ENCODE measurements at places on chromosomes 7 and 10.

DNA sequence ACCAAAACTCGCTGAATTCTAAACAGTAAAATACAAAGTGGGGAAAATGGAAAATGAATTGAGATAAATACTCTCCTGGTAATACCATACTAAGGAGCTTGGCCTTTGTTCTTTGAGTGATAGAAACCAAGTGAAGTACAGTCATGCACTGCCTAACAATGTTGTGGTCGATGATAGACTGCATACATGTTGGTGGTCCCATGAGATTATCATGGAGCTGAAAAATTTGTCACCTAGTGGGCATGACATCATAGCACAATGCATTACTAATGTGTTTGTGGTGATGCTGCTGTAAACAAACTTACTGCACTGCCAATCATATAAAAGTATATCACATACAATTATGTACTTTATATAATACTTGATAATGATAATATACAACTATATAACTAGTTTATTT is 419.1 kb downstream of the ARL4A start:
- no peak for DNase-seq

GRCh38 chr7:10106609-10107008 is 867.1 kb upstream of the PHF14 start:
- DNase-seq: no peak

GRCh38 chr10:89888321-89889070 is 187.1 kb downstream of the KIF20B start:
- no peak for DNase-seq

- DNase-seq: no peak
Measured at GRCh38 chr7:94933256-94933990, 26.0 kb downstream of the PPP1R9A start.

GRCh38 chr7:87316097-87316700 is 29.3 kb upstream of the CROT start:
- no peak for DNase-seq

- DNase-seq: peak; percentile 20
Measured at GRCh38 chr10:124647421-124648130, 96.6 kb downstream of the FAM53B start.

GRCh38 chr7:134660961-134661376 is 14.3 kb downstream of the BPGM start:
- DNase-seq: peak; percentile 63

- DNase-seq: no peak
Measured at GRCh38 chr7:129169686-129170440, 18.6 kb upstream of the SMO start.

DNA sequence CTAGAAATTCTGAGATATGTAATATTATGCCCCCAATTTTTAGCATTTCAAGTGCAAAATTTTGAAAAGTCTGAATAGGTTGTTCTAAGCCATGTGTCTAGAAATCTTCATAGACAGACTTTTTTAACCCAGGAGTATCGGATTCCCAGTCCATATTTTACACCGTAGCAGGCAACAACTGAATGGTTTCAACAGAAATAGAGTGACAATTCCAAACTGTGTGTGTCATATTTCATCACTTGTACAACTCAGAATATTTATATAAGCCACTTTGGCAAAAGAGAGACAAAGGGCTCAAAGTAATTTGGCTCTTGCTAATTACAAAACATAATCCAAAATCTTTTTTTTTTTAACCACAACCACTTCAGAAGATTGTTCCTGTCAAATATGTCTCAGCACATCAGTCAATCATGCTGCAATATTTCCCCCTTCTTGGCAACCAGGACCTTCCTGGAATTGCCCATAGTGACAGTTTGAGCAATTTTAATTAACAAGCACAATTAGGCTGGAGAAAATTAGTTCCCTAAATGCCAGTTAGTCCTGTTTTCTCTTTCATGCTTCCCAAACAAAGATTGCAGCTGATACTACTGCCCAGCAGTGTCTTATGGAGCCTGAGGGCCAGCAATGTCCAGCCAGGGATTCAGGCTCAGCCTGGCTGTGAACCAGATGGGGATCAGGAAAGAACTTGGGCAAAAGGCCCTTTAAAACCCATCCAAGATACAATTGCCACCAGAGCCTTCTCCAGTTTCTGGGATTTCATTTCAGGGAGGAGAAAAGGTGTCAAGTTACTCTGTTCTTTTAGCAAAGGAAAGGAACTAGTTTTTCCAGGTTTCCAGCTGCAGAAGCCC is 533.3 kb upstream of the GHITM start:
- no peak for DNase-seq

GRCh38 chr10:90960355-90960814 is 39.5 kb upstream of the ANKRD1 start:
- DNase-seq: peak; percentile 75

GRCh38 chr10:94351089-94351488 is 11.7 kb downstream of the NOC3L start:
- no peak for DNase-seq

GRCh38 chr7:136030330-136030729 is 53.2 kb upstream of the MTPN start:
- DNase-seq: no peak

DNA sequence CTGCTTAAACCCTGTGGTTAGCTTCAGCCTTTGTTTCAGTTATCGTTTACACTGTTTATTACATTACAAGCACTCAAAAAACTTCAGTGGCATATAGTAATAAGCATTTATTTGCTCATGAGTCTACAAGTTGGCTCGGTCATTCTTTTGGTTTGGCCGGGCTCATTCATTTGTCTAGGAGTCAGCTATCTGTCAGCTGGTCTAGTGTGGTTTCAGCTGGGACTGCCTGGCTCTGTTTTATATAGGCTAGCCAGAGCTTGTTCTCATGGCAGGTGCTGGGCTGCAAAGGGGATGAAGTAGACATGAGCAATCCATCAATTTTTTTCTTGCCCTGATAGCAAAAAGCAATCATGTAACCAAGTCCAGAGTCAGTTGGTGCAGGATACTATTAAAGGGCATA is 103.6 kb downstream of the MKLN1 start:
- DNase-seq: peak; percentile 85

GRCh38 chr7:21367081-21367480 is 60.8 kb upstream of the SP4 start:
- DNase-seq: no peak

- DNase-seq: no peak
Measured at GRCh38 chr10:25959540-25960232, 25.7 kb downstream of the MYO3A start.

- peak; percentile 62 for DNase-seq
Measured at GRCh38 chr7:87220026-87220733, 648 bp upstream of the TMEM243 start.

- DNase-seq: peak; percentile 44
Measured at GRCh38 chr10:10869592-10869991, 148.1 kb upstream of the CELF2 start.

DNA sequence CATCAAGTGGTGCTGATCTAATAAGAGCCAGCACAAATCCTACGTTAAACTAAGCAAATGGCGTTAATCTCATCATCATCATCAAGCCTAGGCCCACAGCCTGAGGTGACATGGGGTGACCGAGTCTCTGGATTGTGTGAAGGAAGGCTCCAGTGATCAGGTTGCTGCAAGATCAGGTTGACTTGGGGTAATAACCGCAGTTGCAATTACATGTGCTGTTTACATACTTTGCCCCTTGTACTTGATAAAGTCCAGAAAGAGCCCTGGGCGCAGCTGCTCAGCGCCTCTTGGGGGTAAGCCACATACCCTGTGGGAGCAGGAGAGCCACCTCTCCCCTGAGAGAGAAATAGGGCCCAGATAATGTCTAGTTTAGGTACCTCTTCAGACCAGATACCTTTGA is 228.1 kb downstream of the WDR11 start:
- no peak for DNase-seq

DNA sequence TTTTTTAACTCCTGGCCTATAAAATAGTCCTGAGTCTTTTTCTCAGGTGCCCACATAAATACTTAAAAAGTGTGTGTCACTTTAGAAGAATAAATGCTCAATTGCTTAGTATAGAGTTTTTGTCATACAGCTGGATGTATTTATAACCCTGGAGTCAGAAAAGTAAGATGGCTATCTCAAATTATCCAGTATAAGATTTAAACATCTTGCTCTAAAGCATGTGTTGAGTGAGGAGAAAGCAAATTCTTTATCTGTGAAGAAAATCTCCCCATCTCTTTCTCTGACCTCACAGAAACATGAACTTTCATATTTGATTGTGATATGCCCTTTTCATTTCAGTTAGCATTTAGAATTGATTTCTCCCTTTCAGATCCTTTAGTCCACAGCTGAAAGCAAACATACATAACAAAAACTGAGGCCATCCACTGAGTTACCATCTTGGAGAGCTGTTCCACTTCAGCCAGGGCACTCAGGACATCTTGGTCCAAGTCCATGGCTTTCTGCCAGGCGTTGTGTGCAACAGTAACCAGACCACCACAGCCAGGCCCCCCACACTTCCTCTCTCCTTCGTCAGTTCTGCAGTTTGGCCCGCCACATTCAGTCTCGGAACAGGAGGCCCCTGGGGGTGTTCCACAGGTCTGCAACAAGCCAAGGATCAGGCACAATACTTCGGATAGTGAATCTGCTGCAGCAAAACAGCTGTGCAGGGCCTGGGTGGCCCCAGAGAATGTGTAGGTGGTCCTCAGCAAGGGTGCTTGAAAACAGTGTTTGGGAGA is 40.9 kb downstream of the DLD start:
- no peak for DNase-seq

- no peak for DNase-seq
Measured at GRCh38 chr10:11387551-11388222, 223.8 kb downstream of the USP6NL start.

DNA sequence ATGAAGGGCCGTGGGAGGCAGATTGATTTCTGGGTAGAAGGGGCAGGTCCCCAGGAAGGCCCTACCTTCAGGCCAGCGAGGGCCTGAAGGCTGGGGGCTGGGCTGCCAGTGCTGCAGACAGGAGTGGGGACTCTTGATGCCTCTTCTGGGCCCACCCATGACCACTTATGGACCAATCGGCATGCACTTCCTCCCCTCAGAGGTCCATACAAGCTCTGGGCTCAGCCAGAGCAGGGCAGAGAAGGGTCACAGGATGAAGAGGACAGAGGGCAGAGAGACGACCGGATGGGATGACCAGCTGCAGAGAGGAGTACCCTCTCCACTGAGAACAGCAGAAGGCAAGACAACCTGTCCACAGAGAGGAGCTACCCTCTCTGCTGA is 120.1 kb downstream of the DYNC2I1 start:
- DNase-seq: peak; percentile 4

DNA sequence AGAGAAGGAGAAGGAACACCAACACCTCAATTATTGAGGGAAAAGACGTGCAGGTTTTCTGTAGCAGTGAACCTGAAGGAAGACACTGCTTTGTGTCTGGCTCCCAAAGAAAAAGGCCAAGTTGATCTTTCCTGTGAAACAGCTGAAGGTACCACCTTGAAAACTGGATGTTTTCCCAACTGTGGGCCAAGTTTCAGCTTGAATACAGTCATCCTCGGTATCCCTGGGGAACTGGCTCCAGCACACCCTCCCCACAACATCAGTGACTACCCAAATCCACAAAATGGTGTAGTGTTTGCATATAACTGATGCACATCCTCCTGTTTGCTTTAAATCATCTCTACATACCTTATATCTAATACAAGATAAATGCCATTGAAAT is 297.0 kb upstream of the PITRM1 start:
- DNase-seq: peak; percentile 85

DNA sequence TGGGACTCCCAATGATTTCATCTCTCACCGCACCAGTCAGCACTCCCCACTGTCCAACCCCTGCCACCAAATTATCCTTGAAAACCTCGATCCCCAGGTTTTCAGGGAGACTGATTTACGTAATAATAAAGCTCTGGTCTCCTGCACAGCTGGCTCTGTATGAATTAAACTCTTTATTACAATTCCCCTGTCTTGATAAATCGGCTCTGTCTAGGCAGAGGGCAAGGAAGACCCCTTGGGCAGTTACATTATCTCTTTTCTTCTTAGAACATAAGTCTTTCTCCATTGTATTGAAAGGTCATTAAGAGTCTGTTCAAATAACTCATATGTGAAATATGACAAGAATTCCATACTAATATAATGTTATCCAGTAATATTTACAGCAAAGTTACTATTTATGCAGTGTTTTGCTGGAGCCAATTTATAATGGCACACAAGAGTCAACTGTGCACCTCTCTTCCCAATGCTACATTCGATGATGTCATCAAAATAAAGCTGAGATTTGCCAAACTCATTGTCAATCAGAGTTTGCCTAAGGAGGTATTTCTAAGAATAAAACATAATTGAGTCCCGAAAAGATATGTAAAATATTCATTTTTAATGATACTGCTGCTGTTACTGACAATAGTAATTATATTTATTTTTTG is 1297.2 kb upstream of the LRRTM3 start:
- DNase-seq: no peak

GRCh38 chr7:138776166-138776833 is 21.5 kb upstream of the TMEM213 start:
- DNase-seq: no peak

DNA sequence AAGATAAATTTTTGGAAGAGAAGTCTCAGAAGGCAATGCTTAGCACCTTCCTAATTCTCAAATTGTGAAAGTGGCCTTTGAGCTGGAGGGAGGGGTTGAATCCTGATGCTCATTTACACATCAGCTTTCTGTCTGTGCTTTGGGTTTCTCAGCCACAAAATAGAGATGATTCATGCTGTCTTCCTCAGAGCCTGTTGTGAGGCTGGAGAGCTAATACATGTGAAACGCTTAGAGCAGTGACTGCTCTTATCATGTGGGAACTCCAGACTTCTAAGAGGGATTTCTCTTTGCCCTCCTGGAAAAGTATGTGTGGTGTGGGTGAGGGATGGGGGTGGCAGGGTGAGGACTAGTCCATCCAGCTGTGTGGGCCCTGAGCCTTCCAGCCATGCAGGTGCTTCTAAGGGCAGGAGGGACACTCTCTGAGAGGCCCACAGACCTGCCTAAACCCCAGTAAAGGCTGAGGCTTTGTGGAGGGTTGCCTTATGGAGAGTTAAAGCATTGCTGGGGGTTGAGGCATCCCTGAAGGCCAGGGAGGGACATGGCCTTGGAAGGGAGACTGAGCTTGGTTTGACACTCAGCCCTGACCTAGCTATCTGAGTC is 4.8 kb upstream of the EVX1 start:
- peak; percentile 8 for DNase-seq

DNA sequence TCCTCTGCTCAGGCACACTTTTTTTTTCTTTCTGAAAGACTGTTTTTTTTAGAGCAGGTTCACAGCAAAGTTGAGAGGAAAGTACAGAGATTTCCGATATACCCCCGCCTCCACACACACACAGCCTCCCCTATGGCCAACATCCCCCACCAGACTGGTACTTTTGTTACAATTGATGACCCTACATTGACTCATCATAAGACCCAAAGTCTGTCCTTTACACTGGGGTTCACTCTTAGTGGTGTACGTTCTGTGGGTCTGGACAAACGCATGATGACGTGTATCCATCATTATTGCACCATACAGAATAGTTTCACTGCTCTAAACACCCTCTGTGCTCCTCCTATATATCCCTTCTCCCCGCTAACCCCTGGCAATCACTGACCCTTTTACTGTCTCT is 107.7 kb downstream of the RBM20 start:
- DNase-seq: no peak

DNA sequence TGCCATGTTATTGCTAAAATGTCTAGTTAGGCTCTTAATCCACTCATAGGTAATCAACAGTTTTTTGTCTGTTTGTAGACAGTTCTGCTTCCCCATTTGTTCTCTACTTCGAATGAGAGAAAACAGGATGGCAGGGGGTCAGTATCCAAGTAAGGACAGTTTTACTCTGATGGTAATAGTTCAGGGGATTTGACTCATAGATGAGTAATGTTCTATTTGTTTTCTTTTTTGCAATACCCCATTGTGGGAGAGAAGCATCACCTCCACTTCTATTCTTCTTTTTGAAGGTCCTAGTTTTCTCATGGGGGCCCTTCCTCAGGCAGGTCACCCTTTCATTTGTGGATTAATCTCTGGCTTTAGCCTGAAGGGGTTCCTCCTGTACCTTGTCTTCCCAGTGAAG is 13.9 kb downstream of the PCLO start:
- peak; percentile 1 for DNase-seq

- peak; percentile 84 for DNase-seq
Measured at GRCh38 chr10:61899997-61900828, 1.3 kb upstream of the ARID5B start.
